Fibroblast of skin of abdomen (primary cell): ENCODE measurements at places on chromosomes 7 and 10.

- DNase-seq, result no peak
Measured at GRCh38 chr7:75640201-75640600, 98.5 kb downstream of the HIP1 start.

- no peak for DNase-seq
Measured at GRCh38 chr10:85578860-85579259, 787.7 kb downstream of the GRID1 start.

DNA sequence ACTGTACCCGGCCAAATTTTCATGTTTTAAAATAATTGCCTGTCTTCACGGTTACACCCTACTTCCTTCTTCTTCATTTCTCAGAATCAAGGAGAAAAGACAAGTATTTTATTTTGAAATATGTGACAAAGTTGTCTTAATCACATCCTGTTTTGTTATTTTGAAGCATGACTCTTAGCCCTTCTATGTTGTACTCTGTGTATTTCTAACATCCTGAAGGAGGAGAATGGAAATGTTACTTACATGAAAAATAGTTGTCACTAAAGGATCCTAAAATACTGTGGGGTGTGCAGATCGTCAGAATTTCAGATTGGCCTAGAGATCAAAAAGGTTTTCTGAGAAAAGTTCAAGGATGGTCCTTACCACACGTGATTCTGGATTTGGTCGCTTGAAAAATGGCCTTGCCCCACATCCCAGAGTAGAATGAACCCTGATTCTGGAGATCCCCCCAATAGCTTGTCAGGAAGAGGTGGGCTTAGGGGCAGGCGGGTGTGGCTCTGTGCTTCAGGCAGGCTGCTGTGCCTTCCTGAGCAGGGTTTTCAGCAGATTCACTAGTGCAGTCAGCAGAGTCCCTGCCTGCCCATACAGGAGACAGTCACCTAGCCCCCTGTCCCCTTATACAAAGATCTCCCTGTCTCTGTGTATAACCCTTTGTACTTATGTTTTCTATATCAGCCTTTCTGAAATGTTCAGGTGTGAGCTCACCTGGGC, 8.6 kb downstream of the UPP1 start:
- DNase-seq, result no peak

- no peak for DNase-seq
Measured at GRCh38 chr7:76086070-76086469, 38.2 kb downstream of the MDH2 start.

GRCh38 chr10:100468978-100469377, 6.2 kb downstream of the WNT8B start:
- DNase-seq, result peak; percentile 40
